ENCODE measurements at places on chromosomes 3 and 15. TPM values are rescaled to one million over a fixed set of nuclear protein-coding genes. Genes with fewer than 3 reads are reported as not detected.

Gene ARHGEF3
- total RNA-seq, result 7.5 TPM

Gene LDHAL6B
- not detected for total RNA-seq

Gene GP5
- not detected for total RNA-seq

Gene GHRL
- total RNA-seq, result not detected

Gene PRICKLE2
- total RNA-seq, result 3.4 TPM

Gene CFAP92
- total RNA-seq, result not detected

Gene SCN11A
- not detected for total RNA-seq

Gene HTR3E
- total RNA-seq, result not detected

Gene PPM1M
- total RNA-seq, result 5.2 TPM

Gene AGBL1
- not detected for total RNA-seq

Gene ZNF774
- 1.8 TPM for total RNA-seq

Gene CTXN2
- 0.04 TPM for total RNA-seq

Gene SHC4
- 0.86 TPM for total RNA-seq

Gene PIGB
- total RNA-seq, result 17.0 TPM

Gene TNFSF10
- total RNA-seq, result not detected

Gene CHRFAM7A
- total RNA-seq, result 3.8 TPM

Gene PGBD4
- 1.1 TPM for total RNA-seq

Gene GRK7
- total RNA-seq, result not detected

Gene IL20RB
- 1.0 TPM for total RNA-seq

Gene GOLGA6B
- total RNA-seq, result not detected

Gene SAMMSON
- total RNA-seq, result not detected

Gene SV2B
- total RNA-seq, result 0.02 TPM

Gene AZI2
- 46.6 TPM for total RNA-seq

Gene THPO
- not detected for total RNA-seq
